ENCODE measurements at places on chromosomes 1 and 21.

GRCh38 chr1:65075123-65075976 is 72.7 kb upstream of the AK4 start:
- peak; percentile 35 for DNase-seq

GRCh38 chr1:177448652-177449357 is 278.0 kb downstream of the BRINP2 start:
- DNase-seq, result no peak

DNA sequence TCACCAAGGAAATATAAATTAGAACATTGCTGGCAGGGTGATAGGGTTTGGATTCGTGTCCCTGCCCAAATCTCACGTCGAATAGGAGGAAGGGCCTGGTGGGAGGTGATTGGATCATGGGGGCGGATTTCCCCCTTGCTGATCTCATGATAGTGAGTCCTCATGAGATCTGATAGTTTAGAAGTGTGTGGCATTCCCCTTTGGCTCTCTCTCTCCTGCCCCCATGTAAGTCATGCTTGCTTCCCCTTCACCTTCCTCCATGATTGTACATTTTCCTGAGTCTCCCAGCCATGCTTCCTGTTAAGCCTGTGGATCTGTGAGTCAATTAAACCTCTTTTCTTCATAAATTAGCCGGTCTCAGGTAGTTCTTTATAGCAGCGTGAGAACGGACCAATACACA is 60.6 kb downstream of the VPS26C start:
- no peak for DNase-seq

- DNase-seq, result no peak
Measured at GRCh38 chr1:71463144-71463543, 382.3 kb upstream of the ZRANB2 start.

GRCh38 chr1:178490136-178490535 is 6.6 kb downstream of the CLEC20A start:
- no peak for DNase-seq

DNA sequence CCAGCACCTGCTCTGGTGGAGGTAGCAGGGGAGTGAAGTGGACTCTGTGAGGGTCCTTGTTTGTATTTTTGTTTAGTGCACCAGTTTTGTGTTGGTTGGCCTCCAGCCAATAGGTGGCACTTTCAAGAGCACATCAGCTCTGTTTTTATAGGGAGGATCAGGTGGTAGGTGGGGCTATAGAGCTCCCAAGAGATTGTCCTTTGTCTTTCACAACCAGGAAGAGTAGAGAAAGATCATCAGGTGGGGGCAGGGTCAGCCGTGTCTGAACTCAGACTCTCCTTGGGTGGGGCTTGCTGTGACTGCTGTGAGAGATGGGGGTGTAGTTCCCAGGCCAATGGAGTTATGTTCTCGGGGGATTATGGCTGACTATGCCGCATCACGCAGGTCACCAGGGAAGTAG is 159.8 kb downstream of the ZNF326 start:
- DNase-seq, result no peak

DNA sequence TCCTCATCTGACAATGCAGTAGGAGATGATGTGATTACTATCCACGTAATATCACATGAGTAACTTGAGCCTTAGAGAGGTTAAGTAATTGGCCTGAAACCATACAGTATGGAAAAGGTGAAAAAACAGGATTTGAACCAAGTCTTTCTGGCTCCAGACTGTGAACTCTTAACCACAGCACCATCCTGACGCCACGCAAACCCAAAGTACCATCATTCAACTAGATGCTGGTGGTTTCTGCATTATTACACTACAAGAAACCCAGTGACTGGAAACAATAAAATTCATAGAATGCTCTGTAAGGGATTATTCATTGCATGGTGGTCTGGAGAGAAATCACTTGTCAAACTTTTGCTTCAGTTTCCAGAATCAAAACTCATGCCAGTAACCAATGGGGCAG is 90.7 kb downstream of the MAB21L3 start:
- DNase-seq, result no peak

- no peak for DNase-seq
Measured at GRCh38 chr1:27655151-27655937, 16.6 kb downstream of the IFI6 start.

GRCh38 chr1:171740987-171741871 is 636 bp downstream of the VAMP4 start:
- peak; percentile 61 for DNase-seq

DNA sequence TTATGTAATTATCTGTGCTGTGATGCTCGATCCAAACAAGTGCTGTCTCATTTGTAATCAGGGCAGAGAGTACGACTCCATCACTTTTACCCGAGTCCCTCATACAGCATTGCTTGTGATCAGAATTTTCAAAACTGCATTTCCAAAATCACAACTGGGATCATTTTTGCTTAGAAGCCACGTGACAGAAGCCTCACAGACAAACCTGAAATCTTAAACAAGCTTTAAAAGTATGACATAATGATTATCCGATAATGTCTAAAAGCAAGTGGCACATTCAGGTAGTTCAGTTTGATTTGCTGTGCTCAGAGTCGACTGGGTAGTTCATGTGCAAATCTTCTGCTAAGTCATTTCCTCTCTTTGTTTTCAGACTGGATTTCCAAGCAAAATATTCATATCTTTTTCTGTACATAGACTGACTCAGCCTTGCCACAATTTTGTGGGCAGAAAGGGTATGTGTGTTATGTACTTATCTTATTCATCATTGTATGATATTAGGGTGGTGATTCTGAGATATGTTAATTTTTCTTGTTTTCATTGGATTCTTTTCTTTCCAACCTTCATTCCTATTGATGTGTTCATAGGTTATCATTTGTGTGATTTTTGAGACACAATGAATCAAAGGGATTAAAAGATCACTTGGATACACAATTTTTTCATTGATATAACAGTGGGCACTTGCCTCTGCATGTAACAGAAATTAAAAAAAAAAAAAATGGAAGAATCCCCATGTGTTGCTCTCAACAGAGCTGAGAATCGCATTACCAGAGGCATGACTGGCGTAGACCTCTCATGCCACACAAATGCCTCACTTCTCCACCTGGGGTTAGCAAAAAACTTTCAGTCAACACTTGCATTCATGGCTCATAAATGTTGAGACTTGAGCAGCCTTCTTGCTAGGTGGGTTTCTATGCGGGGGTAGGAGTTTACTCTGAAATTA is 355.7 kb downstream of the LTN1 start:
- no peak for DNase-seq

- DNase-seq, result no peak
Measured at GRCh38 chr1:77796695-77797405, 17.4 kb downstream of the MIGA1 start.

Measured in NCI-H1092 treated with DMSO at 0.1 percent for 48 hours (cell line).